ENCODE measurements at places on chromosomes 5 and 9.

DNA sequence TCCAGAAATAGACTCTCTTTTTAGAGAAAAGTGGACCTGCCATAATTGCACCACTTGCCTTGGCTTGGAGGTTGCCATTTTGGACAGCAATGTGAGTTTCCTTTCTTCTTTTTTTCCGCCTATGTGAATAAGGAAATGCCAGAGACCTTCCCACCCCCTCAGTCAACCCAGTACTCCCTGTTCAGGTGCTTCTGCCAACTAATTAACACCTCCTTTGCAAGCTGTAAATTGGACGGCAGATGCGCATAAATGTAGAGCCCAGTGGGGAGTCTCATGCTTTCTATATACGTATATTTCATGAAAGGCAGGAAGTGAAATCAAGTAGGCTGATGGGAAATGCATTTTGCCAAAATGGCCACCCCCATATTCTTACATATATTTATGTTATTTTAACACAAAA lies 269.8 kb upstream of the RFX3 start:
- DNase-seq, result no peak

DNA sequence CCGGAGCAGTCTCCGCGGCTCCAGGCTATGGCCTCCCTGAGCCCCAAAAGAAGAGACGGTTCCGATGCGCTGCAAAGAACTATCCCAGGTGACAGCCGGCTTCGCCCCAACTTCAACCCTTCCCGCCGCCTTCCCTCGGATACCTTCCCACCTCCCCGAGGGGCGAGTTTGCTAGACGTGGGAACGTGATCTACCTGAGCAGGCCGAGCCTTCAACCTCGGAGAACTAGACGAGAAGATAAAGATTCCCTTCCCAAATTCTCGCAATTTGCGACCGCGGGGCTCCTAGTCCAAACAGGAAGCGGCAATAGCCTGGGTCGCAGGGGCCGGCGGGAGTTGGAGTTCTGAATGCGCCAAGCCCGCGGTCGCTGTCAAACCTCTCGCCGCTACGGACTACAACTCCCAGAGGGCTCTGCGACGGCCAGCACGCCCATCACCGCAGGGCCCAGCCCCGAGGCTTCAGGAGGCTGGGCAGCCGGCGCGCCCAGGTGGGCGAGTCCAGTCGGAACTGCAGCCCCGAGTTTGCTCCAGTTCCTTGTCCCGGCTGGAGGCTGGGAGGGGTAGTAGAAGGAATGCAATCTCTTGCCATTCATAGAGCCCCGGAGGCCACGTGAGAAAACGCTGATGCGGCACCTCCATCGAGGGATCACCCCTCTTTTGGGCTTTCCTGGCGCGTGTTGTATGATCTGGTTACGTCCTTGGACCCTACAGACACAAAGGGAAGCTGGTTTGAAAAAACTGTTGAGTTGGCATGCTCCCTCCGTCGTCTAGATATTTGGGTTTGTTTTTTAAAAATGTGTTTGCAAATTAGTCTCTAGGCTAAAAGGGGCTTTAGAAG lies at the start of gene SLC38A9:
Gene SLC38A9, minus strand, starts transcription at position 302 of the 837 bp plus-strand sequence. CDS start 14,366 bp downstream, outside the sequence.
- peak; percentile 87 for DNase-seq

DNA sequence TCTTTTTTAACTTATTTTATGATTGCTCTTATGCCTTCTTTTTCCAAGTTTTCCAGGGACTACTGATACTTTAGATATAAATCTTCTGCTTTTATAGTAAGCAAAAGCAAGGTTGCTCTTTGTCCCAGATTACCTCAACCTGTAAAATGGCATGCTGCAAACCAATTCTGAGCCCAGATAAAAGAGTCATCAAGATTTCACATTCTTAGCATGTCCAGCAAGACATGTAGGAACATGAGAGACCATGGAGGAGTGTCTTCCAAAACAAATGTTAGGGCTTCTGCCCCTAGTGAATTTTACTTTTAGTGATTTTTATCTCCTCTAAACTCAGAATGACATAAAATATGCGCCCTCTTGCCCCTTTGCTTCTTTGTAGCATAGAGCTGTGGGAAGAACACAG lies 7.0 kb upstream of the CDC20B start:
- DNase-seq, result no peak

GRCh38 chr5:4720831-4721230 lies 419.3 kb upstream of the ADAMTS16 start:
- DNase-seq, result no peak

DNA sequence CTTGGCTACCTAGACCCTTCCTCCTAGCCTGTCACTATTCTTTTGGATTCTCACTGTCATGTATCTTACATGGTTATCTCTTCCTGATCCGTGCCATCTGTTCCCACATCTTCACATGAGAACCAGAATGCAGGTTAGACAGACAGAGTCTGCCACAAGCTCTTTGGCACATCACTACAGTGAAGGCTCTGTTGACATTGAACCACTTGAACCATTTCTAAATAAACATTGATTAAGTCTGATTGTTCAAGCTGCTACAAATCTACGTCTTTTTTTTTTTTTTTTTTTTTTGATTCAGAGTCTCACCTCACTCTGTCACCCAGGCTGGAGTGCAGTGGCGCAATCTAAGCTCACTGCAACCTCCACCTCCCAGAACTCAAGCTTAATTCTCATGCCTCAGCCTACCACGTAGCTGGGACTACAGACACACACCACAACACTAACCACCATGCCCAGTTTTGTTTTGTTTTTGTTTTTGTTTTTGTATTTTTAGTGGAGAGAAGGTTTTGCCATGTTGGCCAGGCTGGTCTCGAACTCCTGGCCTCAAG lies 85.1 kb upstream of the LRRTM2 start:
- no peak for DNase-seq

DNA sequence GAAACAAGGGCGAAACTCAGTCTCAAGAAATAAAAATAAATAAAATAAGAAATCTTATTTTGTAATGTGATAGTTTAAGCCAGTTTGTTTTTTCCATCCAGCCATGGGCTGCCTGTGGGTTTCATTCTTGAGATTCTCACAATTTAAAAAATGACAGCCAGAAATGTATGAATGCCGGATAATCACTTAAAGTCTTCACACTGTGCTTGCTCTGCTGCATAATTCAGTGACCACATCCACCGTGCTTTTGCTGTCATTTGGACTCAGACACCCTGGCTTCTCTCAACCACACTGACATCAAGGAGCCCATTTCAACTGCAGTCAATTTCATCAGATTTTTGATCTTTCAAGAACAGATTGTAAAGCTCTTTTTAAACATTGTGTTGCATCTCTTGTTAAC lies 61.0 kb upstream of the DAPK1 start:
- no peak for DNase-seq

All from hepatic stellate cell (primary cell).